Stimulated activated CD8-positive, alpha-beta memory T cell treated with anti-CD3 and anti-CD28 coated beads, Interleukin-4, amount 100 ng/mL, for 24 hours (primary cell): ENCODE measurements at places on chromosomes 2 and 18.

DNA sequence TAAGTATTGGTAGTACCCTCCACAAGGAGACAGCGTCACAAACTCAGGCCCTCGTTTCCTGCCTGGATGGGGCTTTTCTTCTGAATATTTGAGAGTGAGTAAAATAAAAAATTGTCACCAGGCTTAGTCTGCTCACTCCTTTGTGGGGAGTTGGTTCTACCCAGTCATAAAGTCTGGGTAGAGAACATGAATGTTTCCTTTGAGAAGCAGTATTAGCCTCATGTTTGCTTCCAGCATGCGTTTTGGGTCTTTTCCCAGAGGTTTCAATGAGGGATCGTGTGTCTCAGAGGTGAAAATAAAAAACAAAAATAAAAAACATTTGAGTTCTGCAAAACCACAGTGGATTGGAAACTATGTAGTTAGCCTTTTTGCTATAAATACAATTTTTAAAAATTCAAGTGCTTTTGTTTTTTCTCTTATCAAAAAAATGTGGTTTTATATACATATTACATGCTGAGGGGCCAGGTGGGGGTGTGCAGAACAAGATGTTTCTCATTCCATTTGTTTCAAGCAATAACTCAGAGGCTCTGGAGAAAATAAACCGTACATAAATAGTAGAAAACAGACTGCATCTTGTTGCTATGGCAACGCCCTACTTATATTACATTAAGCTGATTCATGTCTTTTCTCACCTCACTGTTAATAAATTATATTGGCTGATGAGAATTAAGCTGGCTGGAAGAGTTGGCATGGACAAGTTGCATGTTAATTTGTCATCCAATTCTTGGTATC lies 225.4 kb upstream of the FBXO11 start:
- DNase-seq: no peak

- DNase-seq: no peak
Observed at GRCh38 chr2:40105593-40105992, 326.5 kb upstream of the THUMPD2 start.

GRCh38 chr2:51510303-51510702 lies 478.4 kb upstream of the NRXN1 start:
- DNase-seq: no peak

DNA sequence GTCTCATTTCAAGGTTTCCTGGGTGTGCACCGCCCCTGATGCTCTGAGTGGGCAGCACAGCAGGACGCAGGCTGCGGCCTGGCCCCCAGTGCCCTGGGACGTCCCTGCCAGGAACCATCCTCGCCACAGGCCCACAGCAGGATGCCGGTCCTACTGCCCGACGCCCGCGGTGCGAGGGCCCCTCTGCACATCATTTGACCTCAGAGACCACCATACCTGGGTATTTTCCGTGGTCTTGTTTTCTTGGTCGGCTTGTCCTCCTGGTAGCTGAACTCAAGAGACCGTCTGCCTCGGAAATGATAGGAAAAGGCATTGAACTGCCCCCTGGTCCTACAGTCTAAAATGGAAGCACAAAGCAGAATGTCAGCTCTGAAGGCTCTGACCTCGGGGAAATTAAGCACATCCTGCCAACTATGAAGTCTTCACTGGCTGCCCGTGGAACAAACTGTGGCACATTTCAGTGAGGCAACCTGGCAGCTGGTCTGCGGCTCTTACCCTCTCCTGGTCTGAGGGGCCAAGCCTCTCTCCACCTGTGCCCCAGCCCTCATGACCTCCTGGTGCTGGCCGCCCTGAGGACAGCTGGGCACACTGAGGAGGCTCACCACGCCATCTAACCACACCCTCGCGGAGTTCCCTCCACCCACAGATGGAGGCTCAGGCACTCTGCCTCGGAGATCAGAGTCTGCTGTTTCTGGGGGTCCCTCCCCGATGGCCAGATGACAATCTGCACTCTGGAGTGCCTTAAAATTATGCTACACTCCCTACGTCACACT lies 105.0 kb downstream of the PXDN start:
- DNase-seq: no peak

DNA sequence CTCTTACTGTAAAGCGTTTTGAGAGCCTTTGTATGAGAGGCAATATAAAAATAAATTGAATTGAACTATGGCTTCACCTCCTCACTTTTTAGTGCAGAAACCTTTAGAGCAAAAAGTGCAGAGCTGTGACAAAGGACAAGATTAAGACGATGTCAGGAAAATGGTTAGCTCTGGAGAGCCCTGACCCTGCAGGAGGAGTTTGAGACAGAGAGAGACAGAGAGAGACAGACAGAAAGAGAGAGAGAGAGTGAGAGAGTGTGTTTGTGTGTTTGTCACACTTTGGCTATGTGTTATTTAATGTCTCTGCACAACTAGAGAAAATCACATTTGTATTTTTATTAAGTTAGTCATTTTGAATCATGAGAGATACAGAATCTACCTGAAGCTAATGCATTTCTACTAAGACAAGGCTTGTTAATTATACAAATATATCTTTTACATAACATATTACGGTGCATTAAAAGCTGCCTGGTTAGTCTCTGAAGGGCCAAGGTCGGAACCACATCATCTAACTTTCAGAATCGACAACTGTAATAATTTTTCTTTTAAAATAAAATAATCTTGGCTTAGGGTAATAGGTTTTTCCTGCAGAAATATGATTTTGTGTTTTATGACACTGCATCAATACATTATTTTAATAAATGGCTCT lies 423.5 kb upstream of the ZEB2 start:
- no peak for DNase-seq

DNA sequence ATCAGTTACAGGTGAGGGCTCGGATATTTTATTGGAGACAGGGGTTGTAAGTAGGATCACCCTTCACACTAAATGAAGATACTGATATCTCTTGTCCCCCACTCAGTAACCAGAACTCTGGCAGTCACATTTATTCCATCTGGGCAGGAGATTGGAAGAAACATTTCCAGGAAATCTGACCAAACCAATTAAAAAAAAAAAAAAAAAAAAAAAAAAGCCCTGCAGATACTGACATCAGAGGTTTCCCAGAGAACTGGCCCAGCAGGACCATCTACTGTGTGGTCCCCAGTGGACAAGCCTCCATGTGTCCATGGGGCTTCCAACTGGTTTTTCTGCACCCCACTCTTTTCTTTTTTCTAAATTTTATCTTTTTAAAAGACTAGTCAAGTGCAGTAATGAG lies 41.3 kb downstream of the SH2D6 start:
- no peak for DNase-seq

- no peak for DNase-seq
Observed at GRCh38 chr18:9643549-9643948, 29.2 kb upstream of the PPP4R1 start.

DNA sequence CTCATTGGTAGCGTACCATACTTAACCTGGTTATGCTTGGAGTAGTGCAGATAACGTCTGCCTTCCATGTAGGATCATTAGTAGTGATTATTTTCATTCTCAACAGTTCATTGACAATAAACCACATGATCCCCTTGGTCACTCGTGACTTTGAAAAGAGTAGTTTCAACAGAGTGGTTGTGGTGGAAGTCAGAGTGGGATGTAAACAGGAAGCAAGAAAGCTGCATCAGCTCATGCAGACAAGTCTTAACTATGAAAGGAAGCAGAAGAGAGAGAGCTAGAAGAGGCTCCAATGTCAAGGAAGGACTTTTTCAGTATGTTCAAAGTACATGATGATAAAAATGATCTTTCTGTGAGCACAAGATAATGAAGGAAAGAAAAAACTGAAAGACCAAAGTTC lies 287.4 kb downstream of the MBD2 start:
- DNase-seq: no peak

DNA sequence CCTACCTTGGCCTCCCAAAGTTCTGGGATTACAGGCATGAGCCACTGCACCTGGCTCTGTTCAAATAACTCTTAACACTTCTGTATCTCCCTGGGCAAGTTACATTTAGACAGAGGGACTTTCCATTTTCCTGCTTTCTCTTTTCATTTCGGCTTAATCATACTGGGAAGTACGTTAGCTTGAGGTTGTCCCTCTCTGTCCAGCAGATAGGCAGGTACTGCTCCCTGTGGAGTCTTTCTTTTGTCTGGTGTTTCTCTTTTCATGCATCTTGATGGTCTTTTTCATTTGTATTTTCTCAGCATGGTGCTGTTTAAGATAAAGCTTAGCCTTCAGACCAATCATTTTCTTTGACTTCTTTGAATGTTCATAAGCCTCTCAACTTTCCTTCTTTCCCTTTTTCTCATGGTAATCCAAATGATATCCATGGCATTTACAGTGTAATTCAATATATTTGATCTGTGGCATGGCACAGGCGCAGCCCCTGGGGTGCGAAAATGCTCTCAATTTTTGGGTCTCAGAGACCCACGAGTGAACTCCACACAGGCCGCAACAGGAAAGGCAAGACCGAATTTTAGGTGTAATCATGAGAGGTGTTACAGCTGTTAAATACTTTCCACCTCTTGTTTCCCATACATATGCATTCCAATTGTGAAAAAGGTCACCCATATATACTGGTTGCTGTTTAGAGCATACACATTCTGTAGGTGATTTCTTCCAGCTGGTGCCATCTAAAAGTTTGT lies 99.9 kb upstream of the MYO3B start:
- DNase-seq: no peak

DNA sequence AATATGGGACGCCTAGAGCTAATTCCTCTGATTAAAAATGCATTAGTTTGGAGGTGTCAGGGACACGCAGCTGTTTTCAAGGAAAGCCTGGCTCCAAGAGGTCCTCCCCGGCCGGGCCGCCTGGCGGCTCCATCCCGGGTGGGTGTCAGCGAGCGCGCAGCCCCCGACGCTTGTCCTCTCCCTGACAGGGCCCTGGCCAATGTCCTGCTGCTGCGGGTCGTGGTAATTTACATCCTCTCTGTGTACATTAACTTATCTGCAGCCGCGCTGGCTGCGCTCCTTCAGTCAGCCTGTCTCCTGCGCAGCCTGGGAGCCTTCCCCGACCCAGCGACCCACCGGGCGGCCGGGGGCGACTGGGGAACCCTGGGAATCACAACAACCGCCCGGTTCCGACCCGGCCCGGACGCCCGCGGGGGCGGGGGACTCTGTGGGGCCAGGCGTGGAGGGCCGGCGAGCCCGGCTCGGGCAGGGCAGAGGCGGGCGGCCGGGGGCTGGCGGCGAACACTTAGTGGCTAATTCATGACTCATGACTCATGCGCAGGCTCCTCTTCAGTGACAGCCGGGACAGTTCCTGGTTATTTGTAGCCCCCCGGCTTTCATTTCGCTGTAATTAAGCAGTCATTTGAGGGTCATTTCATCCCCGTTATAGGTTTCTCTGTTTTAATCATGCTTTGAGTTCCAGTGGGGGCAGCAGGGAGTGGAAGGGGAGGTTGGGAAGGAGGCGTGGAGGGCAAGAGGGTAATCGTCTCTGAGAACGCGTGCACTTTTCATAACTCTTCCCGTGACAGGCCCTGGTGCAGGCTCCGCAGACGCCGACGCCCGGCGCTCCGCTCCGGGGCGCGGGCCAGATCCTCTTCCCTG lies 141.9 kb upstream of the CTAGE1 start:
- peak; percentile 10 for DNase-seq

- no peak for DNase-seq
Observed at GRCh38 chr2:234422273-234422732, 74.6 kb downstream of the ARL4C start.

DNA sequence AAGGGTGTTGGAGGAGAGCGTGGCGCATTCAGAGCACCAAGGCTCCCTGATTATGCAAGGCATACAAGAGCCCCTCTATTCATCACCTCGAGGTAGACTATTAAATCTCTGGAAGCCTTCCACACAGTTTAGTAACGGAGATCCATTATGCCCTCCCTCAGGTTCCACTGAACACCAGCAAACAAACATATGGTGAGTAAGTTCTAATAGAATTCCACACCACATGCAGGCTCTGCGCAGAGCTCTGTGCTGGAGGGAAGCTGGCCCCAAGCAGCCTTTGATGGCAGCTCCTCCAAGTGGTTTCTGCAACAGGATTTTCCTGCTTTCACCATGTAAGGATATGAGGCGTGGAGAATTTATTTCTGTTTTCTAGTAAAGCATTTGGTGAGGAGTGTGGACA lies 238.6 kb downstream of the C1D start:
- DNase-seq: no peak

DNA sequence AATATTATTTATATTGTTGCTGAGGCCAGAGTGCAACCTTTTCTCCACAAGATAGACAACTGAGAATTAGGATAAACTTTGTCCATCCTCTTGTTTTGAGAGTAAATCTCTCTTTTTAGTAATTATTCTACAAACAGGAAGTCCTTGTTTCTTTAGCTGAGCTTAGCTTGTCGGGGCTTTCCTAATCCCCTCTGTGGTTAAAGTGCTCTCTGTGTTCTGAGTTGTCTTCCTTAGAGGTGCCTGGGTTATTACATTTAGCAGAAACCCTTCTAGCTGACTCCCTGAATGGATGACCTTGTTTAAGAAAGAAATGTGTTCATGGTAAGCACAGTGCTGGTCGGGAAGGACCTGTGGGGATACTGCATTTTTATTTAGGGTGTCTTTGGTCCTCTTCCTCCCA lies 12.7 kb downstream of the USP39 start:
- DNase-seq: no peak

- no peak for DNase-seq
Observed at GRCh38 chr18:22473366-22473765, 55.7 kb upstream of the CTAGE1 start.

- no peak for DNase-seq
Observed at GRCh38 chr2:11177871-11178690, 22.8 kb downstream of the SLC66A3 start.

GRCh38 chr2:171741189-171741588 lies 53.9 kb downstream of the DYNC1I2 start:
- DNase-seq: no peak

GRCh38 chr2:11703700-11704099 lies 33.7 kb upstream of the NTSR2 start:
- no peak for DNase-seq

DNA sequence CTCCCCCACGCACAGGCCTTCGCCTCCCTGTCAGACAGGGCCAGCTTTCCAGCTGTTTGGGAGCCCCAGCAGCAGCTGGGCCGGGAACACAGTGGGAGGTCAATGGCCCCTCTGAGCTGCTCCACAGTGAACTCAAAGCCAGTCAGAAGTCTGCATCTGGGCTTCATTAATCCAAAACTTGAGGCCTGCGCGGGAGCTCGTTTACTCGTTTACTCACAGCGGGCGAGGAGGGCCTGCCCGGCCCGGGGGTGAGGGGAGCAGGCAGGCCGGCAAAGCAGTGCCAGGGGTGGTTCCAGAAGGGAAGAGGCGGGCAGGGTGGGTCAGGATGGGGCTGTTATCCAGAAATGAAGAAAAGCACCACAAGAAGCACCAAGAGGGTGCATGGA lies 36.8 kb upstream of the SEMA4C start:
- no peak for DNase-seq

GRCh38 chr2:215796140-215796855 lies 217.1 kb downstream of the MREG start:
- DNase-seq: no peak

- no peak for DNase-seq
Observed at GRCh38 chr2:10059552-10060335, 16.4 kb downstream of the KLF11 start.
